Natural killer cell treated with Interleukin-12 subunit alpha and Interleukin-12 subunit beta and Interleukin-15 and Interleukin-18, amount 100 ng/mL, for 72 hours (primary cell): ENCODE measurements at places on chromosomes 4 and X.

GRCh38 chrX:150329282-150329681 lies 33.8 kb upstream of the MAMLD1 start:
- no peak for DNase-seq

GRCh38 chrX:357035-357692 lies 29.5 kb downstream of the PPP2R3B start:
- no peak for DNase-seq

- no peak for DNase-seq
These were observed 306.1 kb downstream of the PCDH18 start for GRCh38 chr4:137226221-137226620.

DNA sequence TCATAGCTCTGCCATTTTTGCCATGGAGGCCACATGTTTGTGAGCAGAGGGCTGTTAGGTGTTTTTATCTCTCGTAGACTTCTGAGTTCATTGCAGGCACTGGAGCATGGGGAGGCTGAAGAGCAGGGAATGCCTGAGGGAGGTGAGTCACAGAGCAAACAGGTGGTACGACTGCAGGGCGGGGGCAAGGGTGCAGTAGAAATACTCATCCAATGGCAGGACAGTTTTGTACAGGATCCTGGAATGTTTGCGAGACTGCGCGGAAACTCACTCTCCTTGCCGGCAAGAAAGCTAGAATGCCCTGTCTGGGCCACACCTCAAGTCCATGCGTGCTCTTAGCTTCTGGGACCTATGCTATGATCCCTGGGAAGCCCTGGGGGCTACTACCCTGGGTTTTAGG lies 20.0 kb upstream of the VCX2 start:
- no peak for DNase-seq

DNA sequence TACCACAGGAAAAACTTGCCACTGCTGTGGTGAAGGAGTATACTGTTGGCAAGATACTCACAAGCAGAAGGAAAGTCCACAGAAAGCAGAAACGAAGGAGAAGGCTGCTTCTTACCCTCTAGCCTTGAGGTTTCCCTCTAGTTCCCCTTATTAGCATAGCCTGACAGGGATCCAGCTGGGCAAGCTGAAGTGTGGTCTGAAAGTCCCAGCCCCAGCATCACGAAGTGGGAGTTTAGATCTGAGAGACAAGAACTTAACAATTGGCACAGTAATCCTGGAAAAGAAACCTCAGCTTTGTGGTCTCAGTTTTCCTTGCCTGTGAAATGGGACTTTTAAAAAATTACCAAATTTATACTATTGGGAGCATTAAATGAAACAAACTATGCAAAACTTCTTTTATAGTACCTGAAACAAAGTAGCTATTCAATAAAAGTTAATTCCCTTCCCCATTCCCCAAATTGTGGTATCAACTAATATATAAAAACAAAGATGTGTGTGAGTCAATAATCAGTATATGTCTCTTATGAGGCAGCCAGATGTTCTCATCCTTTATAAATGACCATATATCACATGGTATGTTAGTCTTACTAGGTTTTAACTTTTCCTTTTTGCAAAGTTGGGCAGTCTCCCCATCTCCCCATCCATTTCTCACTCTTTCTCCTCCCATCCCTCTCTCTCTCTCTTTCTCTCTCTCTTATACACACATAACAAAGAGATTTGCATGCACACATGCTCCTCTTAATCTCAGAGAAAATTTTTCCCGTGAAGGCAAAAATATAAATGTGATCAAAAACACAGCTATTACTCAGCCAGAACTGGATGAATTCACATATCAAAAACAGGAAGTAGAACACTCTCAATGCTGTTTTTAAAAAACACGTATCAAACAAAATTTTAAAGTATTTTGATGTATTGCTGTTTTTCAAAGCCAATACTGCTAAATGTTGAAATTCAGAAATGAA lies 57.8 kb downstream of the SCFD2 start:
- no peak for DNase-seq

DNA sequence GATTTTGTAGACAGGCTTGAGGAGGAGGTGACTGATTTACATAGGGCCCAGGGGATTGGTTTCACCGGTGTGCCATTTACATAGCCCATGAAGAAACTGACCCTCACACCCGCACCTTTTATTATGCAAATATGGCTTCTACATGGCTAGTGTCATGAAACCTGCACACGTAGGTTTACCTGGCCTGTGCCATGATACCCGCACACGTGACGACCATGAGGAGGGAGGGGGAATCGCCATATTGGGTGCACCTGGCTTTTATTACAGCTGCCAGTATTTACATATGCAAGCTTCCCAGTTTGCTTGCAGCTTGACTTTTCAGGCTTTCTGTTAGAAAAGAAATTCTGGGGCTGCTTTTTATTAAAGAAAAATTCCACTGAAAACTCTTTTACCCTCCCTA lies 359.7 kb downstream of the ADAM29 start:
- no peak for DNase-seq

DNA sequence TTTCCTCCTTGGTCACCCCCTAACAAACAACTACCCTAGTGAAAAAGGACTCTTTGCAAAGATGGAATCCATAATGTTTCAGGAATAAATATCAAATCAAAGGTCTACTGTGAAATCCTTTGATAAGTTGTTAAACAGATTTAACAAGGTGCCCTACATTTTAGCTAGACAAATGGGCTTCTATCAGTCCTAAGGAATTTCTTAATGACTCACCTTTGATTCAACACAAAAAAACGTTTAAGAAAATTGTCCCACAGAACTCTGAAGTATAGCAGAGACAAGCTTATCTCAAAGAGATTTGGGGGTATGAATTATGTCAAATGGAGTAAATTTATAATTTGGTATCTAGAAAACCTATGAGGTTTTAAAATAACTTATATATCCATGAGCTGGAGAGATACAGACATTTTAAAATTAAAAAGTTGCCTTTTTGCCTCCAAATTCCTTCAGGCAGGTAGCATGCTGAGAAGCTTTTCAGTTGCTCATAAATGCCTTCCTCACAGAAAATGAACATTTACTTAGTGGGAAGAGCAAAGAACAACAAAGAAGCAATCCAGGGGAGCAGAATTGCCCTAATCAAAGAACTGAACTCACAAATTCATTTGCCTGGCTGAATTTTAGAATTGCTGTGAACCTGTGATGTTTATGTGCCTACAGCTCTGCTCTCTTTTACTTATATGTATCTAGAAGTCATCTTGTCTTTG lies 649.3 kb downstream of the STPG2 start:
- no peak for DNase-seq

- DNase-seq: no peak
These were observed 51.5 kb upstream of the AMELX start for GRCh38 chrX:11241720-11242119.

DNA sequence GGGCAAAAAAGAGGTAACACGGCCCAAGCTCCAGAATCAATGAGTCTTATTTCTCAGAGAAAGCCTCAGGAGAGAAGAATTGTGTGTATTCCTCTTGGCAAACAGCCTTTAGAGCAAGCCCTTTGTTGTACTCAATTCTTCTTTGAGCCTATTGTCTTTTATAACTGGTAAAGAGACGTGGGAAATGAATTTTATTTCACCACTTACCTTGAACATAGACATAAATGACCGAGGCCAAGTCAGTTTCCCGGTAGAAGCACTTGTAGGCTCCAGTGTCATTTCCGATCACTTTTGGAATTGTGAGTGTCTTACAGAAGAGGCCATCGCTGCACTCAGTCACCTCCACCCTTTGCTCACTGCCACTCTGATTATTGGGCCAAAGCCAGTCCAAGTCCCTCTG lies 7.0 kb downstream of the KDR start:
- DNase-seq: no peak

GRCh38 chr4:148288448-148288847 lies 153.8 kb downstream of the NR3C2 start:
- DNase-seq: no peak
